ENCODE measurements at places on chromosomes 7 and 10. TPM values are rescaled to one million over a fixed set of nuclear protein-coding genes. Genes with fewer than 3 reads are reported as not detected.

Gene PDE6C
- polyA plus RNA-seq = not detected

Gene LIPM
- not detected for polyA plus RNA-seq

DNA sequence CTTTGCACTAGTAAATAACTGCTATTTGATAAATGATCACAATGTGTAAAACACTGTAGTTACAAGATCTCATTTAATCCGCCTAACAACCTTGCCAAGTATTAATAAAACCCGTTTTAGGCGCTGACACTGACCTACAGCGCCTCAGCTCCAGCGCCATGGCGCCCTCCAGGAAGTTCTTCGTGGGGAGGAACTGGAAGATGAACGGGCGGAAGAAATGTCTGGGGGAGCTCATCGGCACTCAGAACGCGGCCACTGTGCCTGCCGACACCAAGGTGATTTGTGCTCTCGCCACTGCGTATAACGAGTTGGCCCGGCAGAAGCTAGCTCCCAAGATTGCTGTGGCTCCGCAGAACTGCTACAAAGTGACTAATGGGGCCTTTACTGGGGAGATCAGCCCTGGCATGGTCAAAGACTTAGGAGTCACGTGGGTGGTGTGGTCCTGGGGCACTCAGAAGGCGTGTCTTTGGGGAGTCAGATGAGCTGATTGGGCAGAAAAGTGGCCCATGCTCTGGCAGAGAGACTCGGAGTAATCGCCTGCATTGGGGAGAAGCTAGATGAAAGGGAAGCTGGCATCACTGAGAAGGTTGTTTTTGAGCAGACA is 1.1 kb upstream of the TNPO3 start:
- no peak overlapping the region for H3K27ac ChIP-seq
- no peaks in the 10 kb centered on the region for H3K27me3 ChIP-seq
- H3K36me3 ChIP-seq = no peaks in the 10 kb centered on the region
- no peak overlapping the region for H3K4me3 ChIP-seq
- DNase-seq = peak; percentile 1

GRCh38 chr7:158728911-158729645 is 24.5 kb upstream of the NCAPG2 start:
- H3K4me3 ChIP-seq = no peak overlapping the region
- no peaks in the 10 kb centered on the region for H3K4me1 ChIP-seq
- no peak overlapping the region for H3K27ac ChIP-seq
- peaks cover 19% of the 10 kb centered on the region for H3K36me3 ChIP-seq
- no peak for DNase-seq

DNA sequence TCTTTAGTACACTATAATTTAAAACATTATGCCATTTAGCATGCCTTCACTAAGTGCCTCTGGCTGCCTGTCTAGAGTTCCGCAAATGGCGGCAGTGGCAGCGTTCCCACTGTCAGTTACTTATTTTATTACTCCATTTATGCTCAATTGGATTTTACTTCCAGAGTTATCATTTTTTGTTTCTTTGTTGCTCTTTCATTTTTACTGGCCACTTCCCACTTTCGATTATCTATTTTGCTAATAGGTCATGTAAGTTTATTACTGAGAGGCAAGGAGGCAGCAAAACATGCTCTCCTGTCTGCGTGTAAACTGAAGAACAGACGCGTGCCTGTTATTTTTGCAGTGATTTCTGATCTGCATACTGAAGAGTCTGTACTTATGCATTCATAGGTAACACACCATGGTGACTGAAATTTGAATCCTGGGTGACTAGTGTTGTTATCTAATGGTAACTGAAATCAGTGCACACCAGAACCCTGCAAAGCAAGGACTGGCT is 23.1 kb downstream of the KDM7A start:
- H3K4me3 ChIP-seq = no peak overlapping the region
- no peaks in the 10 kb centered on the region for H3K27me3 ChIP-seq
- peaks cover 37% of the 10 kb centered on the region for H3K4me1 ChIP-seq
- no peak for DNase-seq

All from CD4-positive, alpha-beta memory T cell (primary cell).